Suppressor macrophage (primary cell): ENCODE measurements at places on chromosomes 5 and 9.

DNA sequence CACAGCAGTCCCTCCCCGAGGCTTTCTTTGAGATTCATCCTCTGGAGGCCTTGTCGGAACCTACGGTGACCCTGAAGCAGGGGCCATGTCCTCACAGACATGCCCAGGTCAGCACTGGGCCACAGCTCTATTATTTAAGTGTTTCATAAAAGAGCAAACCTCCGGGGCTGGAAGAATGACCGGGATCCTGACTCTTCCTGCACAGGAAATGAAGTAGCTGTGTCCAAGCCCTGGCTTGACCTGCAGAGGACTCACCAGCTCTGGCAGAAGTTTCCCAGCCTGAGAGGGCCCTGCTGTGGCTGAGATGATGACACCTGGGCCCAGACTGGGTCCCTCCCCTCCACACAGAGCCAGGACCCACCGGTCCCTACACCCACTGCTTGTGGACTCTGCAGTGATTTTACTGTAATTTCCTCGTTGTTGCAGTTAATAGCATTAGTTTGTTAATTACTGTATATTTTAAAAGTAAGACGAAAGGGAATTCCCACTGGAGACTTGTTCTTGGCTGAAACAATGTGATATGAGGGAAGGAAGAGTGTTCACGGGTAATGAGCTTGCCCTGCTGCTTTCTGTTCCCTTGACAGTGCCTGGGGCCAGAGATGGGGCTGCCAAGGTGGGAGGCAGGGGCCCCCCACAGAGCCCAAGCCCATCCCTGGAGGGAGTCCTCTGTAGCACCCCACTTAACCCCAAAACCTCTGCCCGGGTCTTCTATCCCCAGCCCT lies 72.2 kb downstream of the PCDH1 start:
- no peak for DNase-seq

DNA sequence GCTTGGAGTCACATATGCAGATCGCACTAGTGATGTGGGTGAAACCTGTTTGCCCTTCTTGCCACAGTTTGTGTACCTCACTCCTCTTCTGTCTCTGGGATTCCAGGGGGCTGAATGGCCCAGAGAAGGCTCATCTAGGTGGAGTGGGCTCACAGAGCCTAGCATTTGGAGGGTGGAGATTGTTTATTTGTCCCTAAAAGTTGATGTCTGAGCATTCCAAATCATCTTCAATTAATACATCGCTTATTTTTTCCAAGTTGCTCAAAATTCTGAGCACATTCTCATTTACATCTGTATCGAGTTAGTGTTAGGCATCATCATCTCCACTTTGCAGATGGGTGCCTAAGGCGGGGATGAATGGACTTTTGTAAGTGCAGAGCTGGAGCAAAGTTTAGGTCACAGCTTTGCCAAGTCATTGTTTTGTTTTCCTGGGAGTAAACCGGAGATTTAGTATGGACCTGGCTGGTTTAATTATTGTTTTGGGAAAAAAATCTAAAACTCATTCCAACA lies 2.0 kb downstream of the ABL1 start:
- DNase-seq, result no peak

DNA sequence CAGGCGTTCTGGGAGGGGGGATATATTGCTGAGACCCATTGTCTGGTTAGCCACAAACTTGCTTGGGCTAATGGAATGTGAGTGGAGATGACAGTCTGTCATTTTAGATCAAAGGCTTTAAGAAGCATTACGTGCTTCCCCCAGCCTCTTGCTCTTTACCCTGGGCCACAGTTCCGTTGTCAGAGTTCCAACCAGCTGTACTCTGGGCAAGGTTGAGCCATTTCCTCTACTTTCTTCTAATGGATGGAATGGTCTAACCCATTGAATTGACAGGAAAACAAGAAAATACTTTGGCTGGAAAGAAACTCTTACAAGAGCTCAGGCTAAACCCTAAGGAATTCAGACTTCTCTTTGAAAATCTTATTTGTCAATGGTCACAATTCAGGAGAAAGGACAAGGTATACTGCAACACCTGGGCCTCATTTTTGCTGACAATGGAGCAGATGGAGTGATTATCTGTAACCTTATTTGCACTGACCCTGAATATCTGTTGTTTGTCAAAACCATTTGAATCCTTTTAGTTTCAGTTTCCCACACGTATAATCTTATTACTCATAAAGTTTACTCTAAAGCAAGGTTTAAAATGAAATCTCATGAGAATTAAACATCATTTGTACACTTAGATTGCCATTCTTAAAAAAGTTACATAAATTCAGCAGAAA lies 231.4 kb downstream of the PDE4D start:
- DNase-seq, result no peak

DNA sequence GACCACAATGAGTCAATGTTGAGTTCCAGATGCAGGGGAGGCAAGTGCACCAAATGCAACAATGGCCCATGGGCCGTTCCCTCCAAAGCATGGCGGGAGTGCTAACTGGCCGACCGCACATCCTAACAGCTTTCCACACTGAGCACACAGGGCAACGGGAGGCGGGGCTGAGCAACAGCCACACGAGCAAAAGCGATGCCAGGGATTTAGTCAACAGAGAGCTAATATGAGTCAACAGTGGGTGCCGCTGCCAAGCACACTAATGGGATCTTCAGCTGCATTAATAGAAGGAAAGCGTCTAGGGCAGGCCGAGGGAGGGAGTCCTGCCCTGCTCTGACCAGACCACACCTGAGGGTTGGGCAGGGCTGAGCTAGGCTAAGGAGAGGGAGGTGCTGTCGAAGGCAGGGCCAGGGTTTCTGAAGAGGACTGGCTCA lies 4.6 kb downstream of the EPB41L4B start:
- DNase-seq, result no peak
